ENCODE measurements at places on chromosomes 13 and 19.

GRCh38 chr19:32129141-32129540, 216.3 kb upstream of the ZNF507 start:
- no peak for DNase-seq

GRCh38 chr13:60574735-60575134, 177.7 kb downstream of the TDRD3 start:
- no peak for DNase-seq

- DNase-seq, result peak; percentile 89
Observed at GRCh38 chr13:41019011-41019487, at the start of gene ELF1. TSS of gene ELF1 (minus strand) at chr13:41019316. CDS start at chr13:40982054, 37,262 bp downstream.

- DNase-seq, result peak; percentile 57
Observed at GRCh38 chr19:17778251-17778967, 16.5 kb upstream of the B3GNT3 start.

DNA sequence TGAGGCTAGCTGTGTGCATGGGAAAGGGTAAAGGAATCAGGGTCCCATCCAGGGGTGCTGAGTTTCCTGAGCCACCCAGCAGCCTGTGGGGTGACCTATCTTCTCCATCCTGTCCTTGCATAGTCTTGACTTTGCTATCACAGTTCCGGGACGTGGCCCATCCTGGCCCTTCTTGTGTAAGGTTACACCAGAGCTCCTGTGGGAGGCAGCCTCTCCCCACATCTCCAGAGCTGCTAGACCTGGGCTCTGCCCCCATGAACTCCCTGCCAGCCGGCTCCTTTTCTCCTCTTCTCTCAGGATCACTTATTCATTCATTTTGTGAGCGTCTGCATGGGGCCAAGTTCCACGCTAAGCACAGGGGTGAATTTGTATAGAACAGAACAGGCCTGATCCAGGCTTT, 238.9 kb downstream of the TSHZ3 start:
- DNase-seq, result no peak

DNA sequence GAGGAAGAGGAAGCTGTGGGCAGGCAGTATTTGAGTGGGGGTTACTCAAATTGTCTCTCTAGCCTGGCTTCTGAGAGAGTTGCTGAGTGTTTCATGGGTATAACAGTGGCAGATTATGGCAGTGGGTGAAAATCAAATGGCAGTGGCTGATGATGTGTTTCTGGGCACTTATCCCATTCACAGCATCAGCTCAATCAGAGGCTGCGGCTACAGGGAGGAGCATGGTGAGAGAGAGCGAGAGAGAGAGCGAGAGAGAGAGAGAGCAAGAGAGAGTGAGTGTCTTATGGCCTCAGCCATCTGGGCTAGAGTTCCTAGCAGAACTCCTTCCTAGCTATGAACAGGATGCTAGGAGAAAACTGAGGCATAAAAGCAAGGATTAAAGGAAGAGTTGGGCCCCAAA, 178.9 kb downstream of the OLFM4 start:
- no peak for DNase-seq

GRCh38 chr13:25421612-25422011, 49.8 kb downstream of the ATP8A2 start:
- peak; percentile 15 for DNase-seq

DNA sequence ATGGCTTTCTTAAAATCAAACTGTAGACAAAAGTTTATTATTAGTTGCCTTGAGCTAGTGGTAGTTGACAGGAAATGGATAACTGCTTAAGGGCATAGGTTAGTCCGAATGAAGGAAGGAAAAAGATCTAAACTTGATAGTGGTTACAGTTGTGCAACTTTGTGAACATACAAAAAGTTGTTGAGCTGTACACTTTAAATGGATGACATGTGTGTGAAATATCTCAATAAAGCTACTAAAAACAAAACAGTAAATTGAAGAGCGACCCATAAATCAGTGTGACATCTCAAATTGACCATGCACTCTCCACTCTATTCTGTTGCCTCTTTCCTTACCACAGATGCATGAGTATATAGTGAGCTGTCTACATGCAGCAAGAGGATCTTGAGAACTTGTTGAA, 1757.8 kb downstream of the PCDH9 start:
- no peak for DNase-seq

DNA sequence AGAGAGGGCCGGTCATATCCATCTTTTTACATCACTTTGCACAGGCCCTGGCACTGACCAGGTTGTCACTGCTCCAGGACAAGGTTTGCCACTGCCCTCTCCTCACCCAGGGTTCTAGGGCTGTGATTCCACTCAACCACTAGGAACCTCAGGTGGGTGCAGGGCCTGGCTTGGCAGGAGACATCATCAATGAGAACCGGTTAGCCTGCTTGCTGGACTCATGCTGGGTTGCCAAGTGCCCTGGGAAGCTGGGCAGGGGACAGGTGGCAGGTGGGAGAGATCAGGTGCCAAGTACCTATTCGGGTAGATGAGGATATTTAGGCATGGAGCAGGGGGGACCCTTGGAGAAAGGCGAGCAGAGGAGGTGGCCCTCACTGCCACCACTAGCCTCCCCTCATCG, 4.2 kb upstream of the CERS4 start:
- DNase-seq, result no peak

GRCh38 chr19:4360641-4361151, 17.3 kb downstream of the MPND start:
- DNase-seq, result no peak

DNA sequence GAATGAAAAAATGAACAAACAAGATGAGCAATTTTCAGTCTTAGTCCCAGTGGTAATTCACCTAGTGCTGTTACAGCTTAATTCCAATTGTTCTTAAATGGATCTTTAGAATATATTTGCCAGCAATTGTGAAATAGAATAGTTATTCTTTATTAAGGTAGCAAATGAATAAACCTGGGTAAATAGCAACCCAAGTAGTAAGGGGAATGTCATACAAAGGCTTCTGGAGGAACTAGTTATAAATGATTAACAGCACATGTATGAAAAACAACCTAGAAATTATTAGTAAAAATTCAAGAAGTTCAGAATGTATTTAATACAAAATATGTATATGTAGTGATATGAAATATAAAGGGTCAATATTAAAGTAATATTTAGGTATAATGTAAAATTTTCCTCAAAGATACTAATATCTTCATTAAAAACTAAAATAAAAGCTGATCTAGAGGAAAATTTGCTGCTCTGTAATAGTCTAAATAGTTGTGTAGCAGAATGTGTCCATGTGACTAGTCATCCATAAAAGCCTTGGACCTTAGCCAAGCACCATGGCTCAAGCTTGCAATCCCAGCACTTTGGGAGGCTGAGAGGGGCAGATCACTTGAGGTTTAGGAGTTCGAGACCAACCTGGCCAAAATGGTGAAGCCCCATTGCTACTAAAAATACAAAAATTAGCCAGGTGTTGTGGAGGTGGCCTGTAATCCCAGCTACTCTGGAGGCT, 535.9 kb upstream of the ATXN8OS start:
- no peak for DNase-seq

GRCh38 chr19:33740811-33741396, 55.8 kb upstream of the KCTD15 start:
- no peak for DNase-seq

- DNase-seq, result no peak
Observed at GRCh38 chr13:74274916-74275315, 140.7 kb upstream of the KLF12 start.

GRCh38 chr13:48653472-48653939, at the start of gene CYSLTR2:
TSS of gene CYSLTR2 (plus strand) at chr13:48653929. CDS start at chr13:48706818, 52,889 bp downstream.
- DNase-seq, result no peak

DNA sequence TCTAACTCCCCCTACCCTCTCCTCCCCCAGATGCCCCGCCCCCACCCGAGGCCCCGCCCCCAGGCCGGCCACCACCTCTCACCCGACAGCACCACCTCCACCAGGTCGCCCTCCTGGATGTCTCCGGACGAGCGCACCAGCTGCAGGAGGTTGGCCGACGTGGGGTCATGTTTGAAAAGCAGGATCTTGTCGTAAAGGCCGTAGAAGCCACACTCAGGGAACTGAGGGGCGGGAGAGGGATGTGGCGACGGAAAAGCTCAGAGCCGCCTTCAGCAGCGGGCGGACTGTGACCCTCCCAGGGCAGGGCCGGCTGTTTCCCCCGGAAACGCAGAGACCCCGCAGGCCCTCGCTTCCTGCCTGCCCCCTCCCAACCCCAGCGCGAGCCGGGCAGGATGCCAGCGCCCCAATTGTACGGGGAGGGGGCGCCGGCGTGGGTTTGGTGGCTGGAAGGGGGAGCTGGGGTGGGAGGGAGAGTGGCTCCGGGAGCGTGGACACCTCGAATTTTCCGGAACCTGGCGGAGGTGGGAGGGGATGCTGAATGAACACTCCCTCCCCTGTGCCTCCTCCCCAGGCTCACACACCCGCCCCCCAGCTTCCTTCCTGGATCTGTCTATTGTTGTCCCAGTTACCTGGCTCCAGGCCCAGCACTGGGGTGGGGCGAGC, 3.0 kb downstream of the PRKD2 start:
- DNase-seq, result peak; percentile 42

GRCh38 chr13:52911340-52911739, 62.9 kb upstream of the PCDH8 start:
- DNase-seq, result no peak

DNA sequence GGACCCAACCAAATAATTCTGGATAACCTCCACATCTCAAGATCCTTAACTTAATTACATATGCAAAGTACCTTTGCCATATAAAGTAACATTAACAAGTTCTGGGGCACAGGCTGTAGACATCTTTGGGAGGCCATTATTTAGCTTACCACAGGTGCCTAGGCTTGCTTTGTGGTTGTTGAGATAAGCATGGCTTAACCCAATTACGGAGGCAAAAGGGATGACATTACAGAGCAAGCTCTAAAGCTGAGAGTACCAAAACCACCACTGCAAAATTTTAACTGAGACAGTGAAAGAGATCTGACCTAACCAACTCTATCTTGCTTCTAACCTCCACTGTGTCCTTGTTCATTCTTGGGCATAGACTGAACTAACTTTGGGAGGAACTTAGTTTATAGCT, 502.9 kb upstream of the ATXN8OS start:
- DNase-seq, result no peak

GRCh38 chr19:18604820-18605159, 1.8 kb downstream of the CRLF1 start:
- DNase-seq, result no peak

GRCh38 chr19:1025960-1026782, at the start of gene CNN2:
TSS of gene CNN2 (plus strand) at chr19:1026608. CDS start at chr19:1026662, 54 bp downstream.
- peak; percentile 37 for DNase-seq

- no peak for DNase-seq
Observed at GRCh38 chr13:99472122-99472440, 29.2 kb upstream of the TM9SF2 start.

GRCh38 chr19:51320280-51320657, 8.8 kb downstream of the IGLON5 start:
- no peak for DNase-seq

DNA sequence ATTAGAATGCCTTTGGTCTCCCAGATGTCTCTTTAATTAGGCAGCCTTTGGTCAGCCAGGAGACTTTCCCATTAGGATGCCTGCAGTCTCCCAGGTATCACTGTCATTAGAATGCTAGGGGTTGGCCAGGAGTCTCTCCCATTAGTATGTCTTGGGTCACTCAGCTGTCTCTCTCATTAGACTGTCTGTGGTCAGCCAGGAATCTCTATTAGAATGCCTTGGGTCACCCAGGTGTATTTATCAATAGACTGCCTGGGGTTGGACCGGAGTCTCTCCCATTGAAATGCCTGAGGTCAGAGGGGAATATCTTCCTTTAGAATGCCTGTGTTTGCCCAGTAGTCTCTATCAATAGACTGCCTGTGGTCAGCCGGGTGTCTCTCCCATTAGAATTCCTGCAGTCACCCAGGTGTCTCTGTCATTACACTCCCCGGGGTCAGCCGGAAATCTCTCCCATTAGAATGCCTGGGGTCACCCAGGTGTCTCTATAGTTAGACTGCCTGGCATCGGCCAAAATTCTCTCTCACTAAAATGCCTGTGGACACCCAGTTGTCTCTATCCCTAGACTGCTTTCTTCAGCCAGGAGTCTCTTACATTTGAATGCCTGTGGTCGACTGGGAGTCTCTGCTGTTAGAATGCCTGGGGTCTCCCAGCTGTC, 1460.3 kb downstream of the UQCRFS1 start:
- DNase-seq, result no peak

- no peak for DNase-seq
Observed at GRCh38 chr13:92197669-92198068, 799.2 kb downstream of the GPC5 start.

DNA sequence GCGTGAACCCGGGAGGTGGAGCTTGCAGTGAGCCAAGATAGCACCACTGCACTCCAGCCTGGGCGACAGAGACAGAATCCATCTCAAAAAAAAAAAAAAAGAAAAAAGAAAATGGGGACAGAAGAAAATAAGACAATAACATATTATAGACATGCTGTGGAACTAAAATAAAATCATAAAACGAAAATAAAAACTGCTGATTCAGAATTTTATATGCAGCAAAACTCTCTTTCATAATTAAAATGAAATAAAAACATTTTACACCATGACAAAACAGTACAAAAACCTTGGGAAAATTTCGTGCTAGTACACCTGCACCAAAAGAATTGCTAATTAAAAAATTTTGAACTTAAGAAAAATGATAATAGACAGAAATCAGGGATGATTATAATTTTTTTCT, 2245.1 kb downstream of the PCDH9 start:
- DNase-seq, result no peak

GRCh38 chr19:50478901-50479715, 2.5 kb upstream of the GARIN5A start:
- peak; percentile 9 for DNase-seq

- DNase-seq, result no peak
Observed at GRCh38 chr19:2041433-2041682, 9.7 kb downstream of the MKNK2 start.

DNA sequence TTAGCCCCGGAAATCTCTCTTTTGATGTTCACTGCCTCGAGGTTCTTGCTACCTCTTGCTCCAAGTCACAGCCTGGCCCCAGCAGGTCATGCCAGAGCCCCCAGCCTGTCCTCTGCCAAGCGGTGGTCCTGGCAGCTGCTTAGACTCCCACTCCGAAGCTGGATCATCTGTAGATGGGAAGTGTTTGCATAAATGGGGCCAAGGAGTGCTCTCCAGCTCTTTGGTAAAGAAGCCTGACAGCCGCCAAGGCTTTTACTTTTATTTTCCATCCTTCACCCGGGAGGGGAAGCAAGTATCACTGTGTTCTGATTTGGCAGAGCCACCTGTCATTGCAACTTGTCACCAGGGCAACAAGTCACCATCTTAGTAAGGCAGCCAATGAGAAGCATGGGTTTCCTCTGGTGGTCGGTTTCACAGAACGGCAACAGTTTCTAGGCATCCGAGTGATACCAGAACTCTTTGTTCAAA, 10.6 kb upstream of the RETN start:
- DNase-seq, result no peak

GRCh38 chr19:2328401-2329148, at the start of the genes LSM7 and SPPL2B:
TSS of gene LSM7 (minus strand) at chr19:2328586. CDS start at chr19:2328566, 20 bp downstream.
TSS of gene SPPL2B (plus strand) at chr19:2328684. CDS start at chr19:2328710, 26 bp downstream.
- peak; percentile 94 for DNase-seq

DNA sequence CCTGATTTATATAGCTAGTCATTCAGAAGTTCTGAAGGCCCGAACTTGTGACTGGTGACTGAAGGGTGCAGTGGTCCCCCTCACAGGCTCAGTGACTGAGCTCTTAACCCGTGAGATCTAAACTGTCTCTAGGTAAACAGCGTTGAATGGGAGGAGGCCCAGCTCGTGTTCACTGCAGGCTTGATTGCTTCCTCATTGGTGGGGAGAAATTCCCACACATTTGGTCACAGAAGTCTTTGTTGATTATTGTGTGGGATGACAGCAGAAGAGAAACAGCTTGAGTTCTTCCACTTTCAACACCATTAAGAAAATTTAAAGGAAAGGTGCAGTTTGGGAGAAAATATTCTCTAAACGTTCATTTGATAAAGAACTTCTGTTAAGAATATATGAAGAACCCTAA, 1178.0 kb downstream of the UQCRFS1 start:
- DNase-seq, result no peak

All from hematopoietic multipotent progenitor cell treated with erythropoietin and hydrocortisone succinate and interleukin-3 and kit ligand, for 17 days (in vitro differentiated cells).